ENCODE measurements at places on chromosomes 16 and 17.

DNA sequence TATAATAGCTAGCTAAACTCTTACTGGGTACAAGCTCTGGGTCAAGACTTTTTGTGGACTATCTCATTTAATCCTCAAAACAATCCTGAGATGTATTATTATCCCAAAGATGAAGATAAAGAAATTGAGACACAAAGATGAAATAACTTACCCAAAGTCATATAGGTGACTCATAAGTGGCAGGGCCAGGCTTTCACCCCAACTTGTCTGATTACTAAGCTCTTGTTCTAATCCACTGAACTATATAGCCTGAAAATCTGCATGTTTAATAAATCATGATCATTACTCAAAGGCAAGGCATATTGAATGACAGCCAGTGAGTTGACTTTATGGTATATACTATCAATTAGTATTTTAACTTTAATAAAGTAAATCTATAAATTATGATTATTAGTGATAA is 77.4 kb downstream of the SKAP1 start:
- no peak for DNase-seq

GRCh38 chr17:2481760-2482159 is 29.9 kb downstream of the METTL16 start:
- no peak for DNase-seq

- DNase-seq = no peak
Observed at GRCh38 chr17:57125866-57126265, 40.8 kb downstream of the AKAP1 start.

DNA sequence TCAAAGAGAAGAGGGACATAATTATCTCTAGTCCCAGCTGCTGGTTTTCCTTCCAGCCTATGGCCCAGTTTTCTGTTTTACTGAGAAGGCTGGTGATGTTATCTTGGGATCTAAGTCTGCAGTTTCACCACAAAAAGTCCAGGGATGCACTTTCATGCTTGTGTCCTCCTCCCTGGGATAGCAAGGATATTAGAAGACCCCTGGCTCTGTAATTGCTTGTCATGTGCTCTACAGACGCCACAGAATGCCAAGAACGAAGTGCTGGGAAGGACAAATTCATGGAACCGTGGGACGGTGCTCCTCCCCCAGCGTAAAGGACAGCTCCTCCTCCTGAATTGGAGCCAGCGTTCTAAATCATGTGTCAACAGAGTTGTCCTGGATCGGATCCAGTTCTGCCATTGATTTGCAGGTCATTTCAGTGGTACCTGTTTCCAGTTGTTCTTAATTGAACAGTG is 8.6 kb downstream of the MAPT start:
- no peak for DNase-seq

DNA sequence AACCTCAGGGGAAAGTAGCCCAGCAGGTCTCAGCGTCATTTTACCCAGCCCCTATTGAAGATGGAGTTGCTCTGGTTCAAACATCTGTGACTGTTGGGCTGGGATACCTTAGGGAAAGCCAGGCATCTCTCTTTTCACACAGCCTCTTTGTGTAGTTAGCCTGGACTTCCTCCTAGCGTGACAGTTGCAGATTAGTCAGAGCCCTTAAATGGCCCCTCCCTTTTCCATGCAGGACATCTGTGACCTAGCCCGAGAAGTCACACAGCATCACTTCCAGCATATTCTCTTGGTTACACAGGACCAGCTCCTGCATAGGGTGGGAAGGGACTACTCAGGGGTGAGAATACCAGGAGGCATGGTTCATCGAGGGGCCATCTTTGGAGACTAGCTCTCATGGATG is 375.0 kb upstream of the RBFOX1 start:
- no peak for DNase-seq

- no peak for DNase-seq
Observed at GRCh38 chr17:75771334-75772281, 6.6 kb upstream of the GALK1 start.

GRCh38 chr17:12318571-12319266 is 298.0 kb downstream of the MAP2K4 start:
- no peak for DNase-seq

GRCh38 chr17:56948491-56948890 is 12.4 kb downstream of the COIL start:
- no peak for DNase-seq

DNA sequence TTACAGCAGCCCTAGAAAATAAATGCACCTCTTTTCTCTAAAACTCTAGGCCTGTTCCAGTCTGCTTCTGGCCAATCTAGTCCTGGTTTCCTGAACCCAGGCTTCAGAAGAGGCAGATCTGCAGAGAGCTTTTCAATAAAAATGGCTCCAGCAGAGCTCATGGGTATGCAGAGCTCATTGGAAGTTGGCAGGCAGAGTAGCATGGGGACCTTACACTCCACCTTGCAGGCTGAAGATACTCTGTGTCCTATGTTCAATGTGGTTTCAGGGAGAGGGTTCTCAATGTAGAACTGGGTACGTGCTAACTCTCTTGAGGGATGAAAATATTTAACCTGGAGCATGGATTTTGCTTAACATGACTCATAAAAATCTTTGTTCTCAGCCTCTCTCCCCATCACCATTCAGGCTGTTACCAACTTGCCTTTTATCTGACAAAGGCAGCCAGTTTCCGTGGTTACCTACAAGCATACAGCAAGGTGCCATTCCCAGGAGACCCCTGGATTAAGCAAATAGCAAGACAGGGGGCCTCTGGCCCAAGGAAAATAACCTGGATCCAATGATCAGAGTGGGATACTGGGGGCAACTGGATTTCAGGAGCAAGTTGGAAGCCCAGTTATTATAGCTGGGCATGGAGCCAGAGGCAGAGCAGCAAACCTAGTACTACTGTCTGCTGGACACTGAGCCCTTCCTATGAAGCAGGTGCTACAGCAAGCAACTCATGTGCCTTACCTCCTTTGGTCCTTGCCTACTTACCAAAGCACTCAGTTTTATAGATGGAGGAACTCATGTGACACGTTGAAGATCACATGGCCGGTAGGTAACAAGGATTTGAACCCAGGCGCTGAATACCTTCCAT is 98.2 kb upstream of the DHX40 start:
- no peak for DNase-seq

DNA sequence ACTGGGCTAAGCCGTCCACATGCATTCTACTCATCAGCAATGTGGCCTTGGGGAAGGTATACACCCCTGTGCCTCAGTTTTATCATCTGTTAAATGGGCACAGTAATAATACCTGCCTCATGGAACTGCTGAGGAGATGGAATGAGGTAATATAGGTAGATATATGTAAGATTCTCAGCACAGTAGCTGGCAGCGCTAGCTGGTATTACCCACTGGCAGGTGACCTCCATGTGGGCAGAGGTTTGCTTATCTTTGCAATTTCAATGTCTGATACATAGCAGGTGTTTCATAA is 1.2 kb upstream of the SGCA start:
- no peak for DNase-seq

GRCh38 chr16:89748921-89749320 is 27.6 kb downstream of the ZNF276 start:
- peak; percentile 56 for DNase-seq

DNA sequence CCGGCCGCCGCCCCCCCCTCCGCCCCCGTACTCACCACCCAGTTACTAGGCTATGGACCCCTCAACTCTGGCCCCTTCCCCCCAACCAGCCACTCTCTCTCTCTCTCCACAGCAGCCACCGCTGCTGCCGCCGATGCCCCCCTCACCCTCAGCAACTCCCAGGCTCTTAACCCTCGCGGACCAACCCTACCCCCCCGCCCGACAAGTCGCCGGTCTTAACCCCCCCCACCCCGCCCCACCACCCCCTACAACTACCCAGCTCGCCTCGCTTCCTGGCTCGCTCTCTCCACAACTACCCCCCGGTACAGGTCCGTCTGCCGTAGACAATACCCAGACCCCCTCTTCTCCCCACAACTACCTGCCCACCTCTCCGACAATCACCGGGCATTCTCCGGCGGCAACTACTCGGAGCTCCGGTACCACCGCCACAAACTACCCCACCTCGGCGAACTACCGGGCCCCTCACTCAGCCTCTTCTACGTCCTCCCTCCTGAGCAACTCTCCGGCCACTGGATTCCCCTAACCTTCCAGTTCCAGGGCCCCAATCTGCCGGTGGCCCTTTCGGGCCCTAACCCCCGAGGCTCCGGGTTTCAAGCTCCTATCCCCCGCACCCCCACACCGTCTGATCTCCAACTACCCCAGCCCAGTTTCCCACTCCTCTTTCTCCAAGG is 702 bp downstream of the PHF23 start:
- peak; percentile 54 for DNase-seq

- DNase-seq = no peak
Observed at GRCh38 chr17:30579610-30580315, 102.6 kb downstream of the GOSR1 start.

DNA sequence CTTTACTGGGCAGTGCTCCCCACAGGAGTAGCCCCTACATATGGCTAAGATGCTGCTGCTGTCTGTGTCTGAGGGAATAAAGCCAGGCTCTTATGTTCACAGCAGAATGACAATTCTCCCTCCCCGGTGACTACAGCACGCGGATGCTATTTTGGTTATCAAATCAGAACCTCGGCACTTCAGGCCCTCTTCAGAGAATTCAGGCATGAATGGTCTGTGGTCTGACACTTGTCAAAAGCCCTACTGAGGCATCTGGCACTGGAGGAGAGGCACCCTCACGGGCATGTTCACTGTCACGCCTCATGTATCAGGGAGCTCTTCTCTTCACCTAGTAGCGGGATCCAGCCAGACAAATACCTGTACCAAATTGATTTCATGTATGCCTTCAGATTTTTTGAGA is 30.4 kb downstream of the KIAA0513 start:
- no peak for DNase-seq

- peak; percentile 52 for DNase-seq
Observed at GRCh38 chr16:31138621-31139578, 3.4 kb upstream of the PRSS8 start.

GRCh38 chr16:76235025-76235424 is 42.2 kb upstream of the CNTNAP4 start:
- DNase-seq = no peak

DNA sequence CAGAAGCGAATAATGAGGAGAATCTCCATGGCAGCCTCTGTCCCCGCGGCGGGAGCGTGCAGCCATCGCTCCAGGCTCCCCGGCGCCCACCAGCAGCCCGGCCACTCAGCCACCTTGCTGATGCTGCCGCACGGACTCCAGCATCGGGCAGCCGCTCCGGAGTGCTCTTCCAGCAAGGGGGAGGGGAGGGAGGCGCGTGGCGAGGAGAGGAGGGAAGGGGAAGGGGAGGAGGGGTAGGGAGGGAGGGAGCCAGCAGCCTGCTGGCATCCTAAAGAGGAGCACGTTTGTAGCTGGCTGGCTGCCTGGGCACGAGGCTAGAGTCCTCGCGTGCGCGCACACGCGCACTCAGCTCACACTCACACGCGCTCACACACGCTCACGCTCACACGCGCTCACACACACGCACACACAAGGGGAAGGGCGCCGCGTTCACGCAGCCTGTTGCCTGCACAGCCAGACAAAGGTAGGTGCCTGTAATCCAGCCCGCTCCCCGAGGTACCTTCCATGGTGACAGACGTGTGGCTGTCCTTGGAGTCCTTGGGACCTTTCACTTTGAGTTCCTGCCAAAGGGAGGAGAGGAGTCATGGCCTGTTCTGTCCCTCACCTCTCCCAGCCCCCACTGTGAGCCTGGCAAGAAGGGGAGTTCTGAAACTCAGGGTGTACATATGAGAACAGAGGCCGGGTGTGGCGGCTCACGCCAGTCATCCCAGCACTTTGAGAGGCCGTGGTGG is 82.1 kb downstream of the TIMM22 start:
- no peak for DNase-seq

DNA sequence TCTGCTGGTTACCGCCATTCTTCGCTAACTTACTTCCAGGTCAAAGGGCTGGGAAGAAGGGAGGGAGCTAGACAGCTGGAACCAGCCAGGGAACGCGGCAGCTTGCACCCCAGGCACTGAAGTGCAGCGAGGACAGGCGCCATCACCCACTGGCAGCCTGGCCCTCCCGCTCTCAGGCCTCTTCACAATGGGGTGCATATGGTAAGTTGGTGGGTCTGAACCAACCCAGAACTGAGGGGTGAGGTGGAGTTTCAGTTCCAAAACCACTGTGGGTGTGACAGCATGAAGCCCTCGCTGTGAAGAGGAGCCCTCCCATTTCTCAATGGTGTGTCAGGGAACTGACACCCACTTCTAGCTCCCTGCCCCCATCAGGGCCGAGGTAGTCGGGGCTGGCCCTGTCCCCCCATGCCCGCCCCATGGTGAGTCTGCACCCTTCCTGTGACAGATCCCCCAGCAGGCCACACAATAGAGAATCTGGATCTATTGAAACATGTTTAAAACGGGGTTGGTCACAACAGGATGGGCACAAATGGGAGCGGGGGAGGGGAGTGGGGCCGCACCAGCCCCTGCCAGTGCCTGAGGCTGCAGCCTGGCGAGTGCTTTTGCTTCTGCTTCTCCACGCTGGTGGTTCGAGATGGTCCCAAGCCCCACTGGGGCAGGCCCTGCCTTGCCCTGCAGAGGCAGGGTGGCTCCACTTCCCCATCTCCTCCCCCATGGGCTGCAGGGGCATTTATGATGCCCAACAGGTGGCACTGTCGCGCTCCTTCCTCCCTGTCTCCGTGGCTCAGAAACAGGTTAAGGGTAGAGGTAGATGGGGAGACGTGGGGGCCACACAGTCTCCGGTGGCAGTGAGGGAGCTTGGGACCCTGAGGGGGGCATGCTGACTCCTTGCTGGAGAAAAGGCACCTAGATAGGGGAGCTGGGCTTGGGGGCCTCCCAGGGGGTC is 2.3 kb downstream of the LIMD2 start:
- peak; percentile 88 for DNase-seq

GRCh38 chr17:69609473-69610305 is 195.2 kb downstream of the MAP2K6 start:
- peak; percentile 17 for DNase-seq

- no peak for DNase-seq
Observed at GRCh38 chr16:51146256-51146924, 4.7 kb downstream of the SALL1 start.

DNA sequence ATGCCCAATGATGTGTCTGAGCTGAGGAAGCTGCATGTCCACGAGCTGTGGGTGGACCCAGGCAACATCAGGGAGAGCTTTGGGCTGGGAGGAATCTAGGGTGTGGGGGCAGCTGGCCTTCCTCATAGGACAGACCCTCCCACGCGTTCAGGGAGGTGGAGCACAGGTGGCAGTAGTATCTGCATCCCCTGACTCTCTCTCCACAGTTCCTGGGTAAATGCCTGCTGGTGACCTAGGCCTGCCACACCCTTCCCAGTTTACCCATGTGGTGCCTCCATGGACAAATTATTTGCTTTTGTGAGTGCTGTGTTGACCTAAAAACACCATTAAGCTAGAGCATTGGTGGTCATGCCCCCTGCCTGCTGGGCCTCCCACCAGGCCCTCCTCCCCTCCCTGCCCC is 3.2 kb downstream of the HBM start:
- DNase-seq = no peak

Measured in suppressor macrophage treated with lipopolysaccharide for 1 hour (primary cell).